Neural crest cell (in vitro differentiated cells): ENCODE measurements at places on chromosomes 16 and 17. TPM values are rescaled to one million over a fixed set of nuclear protein-coding genes. Genes with fewer than 3 reads are reported as not detected.

GRCh38 chr17:61464843-61465180 lies 12.6 kb downstream of the TBX4 start:
- H3K4me1 ChIP-seq = peaks cover 20% of the 10 kb centered on the region
- DNase-seq = no peak
- H3K36me3 ChIP-seq = no peaks in the 10 kb centered on the region
- peak overlapping the region; percentile 23 for H3K4me3 ChIP-seq
- peaks cover 61% of the 10 kb centered on the region for H3K27me3 ChIP-seq

Gene SPATA22
- total RNA-seq = not detected in 2 replicates

DNA sequence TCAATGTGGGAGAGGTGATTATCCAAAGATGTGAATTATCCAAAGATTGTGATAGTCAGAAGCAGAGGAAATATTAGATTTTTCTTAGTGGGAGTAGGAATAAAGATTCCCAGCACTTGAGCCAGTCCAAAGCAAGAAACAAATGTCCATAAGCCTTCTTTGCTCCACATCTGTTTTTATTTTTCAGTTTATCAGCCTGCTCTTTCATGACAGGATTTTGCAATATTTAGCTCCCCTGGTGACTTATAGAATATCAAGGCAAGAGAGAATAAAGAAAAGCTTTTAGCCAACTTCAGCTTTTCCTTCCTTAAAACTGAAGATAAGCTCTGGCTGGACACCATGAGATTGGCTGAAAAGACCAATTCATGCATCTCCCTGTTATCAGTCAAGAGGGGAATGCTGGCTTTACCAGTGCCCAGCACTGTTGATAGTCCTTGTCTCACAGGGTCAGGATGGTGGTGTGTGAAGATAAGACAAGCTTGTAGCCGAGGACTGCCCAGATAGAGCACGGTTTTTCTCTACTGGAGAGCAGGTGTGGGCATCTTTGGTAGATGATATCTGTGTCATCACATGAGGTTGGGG lies 706.5 kb downstream of the KCNJ2 start:
- no peak for DNase-seq
- peaks cover 38% of the 10 kb centered on the region for H3K4me1 ChIP-seq
- H3K27me3 ChIP-seq = no peaks in the 10 kb centered on the region
- no peak overlapping the region for H3K4me3 ChIP-seq

DNA sequence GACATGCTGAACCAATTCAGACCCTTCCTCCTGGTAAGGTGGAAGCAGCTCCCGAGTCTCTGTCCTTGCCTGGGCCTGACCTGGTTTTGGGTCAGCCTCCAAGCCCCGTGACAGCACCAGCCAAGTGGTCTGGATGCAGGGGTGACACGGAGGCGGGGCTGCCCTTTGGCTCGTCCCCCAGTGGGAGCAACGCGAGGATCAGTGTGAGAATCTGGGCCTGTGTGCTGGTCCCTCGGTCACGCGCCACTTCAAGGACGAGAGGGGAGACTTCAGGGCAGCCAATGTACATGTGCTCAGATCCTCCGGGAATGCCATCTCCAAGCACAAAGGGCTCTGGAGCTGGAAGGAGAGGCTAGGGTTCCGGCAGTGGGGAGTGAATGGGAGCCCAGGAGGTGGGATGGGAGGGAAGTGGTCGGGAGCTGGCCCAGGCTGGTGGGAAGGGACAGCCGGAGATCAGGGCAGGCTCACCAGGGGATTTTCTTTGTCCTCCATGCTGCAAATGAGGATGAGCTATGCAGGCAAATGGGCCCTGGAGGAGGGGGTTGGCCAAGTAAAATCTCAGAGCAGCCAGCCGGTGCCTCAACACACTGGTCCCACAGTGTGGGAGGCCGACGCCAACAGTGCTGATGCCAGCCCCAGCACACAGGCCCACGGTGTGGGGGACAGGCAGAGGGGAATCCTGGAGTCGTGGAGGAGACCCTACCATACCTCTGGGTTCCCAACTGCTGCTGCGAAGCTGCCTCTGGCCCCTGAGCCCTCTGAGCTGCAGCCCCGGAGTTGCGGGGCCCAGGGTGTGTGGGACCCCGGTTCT lies 4.2 kb upstream of the NDRG4 start:
- H3K4me1 ChIP-seq = peaks cover 61% of the 10 kb centered on the region
- H3K36me3 ChIP-seq = no peaks in the 10 kb centered on the region
- H3K27ac ChIP-seq = peak overlapping the region; percentile 99

DNA sequence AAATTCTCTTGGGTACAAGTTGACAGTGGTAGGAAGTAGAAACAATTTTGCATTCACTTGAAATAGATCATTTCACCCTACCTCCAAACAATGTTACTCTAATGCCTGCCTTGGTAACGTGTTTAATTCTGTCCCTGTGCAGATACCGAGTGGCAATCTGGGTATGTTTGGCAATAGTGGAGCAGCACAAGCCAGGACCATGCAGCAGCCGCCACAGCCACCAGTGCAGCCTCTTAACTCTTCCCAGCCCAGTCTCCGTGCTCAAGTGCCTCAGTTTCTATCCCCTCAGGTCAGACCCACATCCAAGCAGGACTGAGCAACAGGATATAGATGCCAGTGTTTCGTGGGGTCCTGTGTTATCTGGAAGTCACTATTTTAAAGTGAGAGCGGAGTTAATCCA lies 49.3 kb downstream of the TMC6 start:
- H3K4me1 ChIP-seq = no peaks in the 10 kb centered on the region
- no peak overlapping the region for H3K27ac ChIP-seq
- peaks cover 15% of the 10 kb centered on the region for H3K36me3 ChIP-seq
- DNase-seq = no peak

Gene ITGAX
- not detected in 2 replicates for total RNA-seq

- no peak for DNase-seq
- H3K4me1 ChIP-seq = no peaks in the 10 kb centered on the region
- no peak overlapping the region for H3K27ac ChIP-seq
- peaks cover 3% of the 10 kb centered on the region for H3K36me3 ChIP-seq
These were observed 409.4 kb upstream of the ERCC4 start for GRCh38 chr16:13510425-13511151.

DNA sequence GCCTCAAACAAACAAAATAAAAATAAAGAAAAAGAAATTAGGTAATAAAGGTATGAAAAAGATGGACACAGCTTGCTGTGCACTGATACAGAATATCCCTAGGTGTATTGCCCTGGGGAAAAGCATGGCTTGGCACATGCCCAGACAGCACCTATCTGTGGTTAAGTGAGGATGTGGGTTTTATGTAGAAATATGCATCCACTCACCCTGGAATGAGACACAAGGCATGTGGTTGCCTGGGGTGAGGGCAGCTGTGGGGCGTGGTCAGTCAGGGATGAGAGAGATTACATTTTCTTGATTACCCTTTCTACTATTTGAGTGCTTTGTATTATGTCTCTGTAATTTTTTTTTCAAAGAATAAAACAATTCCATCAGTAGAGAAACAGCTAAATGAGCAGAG lies 6.9 kb downstream of the PLLP start:
- peaks cover 15% of the 10 kb centered on the region for H3K27me3 ChIP-seq
- no peaks in the 10 kb centered on the region for H3K36me3 ChIP-seq
- no peak for DNase-seq
- no peak overlapping the region for H3K27ac ChIP-seq
- H3K4me1 ChIP-seq = peaks cover 4% of the 10 kb centered on the region

DNA sequence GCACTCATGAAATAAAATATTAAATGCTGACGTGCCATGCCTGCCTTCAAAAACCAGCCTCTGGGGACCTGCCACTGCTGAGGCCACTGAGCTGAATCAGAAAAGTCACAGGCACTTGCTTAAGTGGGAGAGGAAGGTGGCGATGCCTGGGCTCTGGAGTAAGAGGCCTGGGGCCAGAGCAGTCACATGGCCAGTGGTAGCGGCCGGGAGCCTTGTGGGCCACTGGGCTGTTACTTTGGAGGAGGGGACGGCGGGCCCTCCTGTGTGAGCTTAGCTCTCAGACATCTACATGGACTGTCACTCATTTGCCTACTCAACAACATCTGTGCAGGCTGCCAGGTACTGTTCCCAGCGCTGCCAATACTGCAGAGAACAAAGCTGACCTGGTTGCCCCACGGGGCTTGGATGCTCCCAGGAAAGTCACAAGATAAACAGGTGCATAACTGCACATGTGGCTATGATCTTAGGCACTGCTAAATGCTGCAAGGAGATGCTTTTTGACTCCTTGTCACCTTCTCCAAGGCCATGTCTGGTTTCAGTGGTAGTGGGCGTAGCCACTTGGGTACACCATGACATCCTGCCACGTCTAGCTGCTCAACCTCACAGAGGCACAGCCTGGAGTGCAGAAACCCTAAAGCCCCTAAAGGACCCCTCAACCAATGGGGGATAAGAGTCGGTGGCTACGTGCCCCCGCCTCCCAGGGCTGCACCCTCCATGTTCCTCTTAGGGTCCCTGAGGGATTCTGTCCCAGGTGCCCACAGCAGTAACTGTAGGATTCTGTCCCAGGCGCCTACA lies 11.6 kb downstream of the COTL1 start:
- H3K4me3 ChIP-seq = no peak overlapping the region
- DNase-seq = no peak
- H3K27me3 ChIP-seq = no peaks in the 10 kb centered on the region

- H3K36me3 ChIP-seq = peaks cover 6% of the 10 kb centered on the region
- no peak overlapping the region for H3K27ac ChIP-seq
- no peak for DNase-seq
- no peaks in the 10 kb centered on the region for H3K4me1 ChIP-seq
These were observed 696.8 kb upstream of the SOX9 start for GRCh38 chr17:71423871-71424546.

DNA sequence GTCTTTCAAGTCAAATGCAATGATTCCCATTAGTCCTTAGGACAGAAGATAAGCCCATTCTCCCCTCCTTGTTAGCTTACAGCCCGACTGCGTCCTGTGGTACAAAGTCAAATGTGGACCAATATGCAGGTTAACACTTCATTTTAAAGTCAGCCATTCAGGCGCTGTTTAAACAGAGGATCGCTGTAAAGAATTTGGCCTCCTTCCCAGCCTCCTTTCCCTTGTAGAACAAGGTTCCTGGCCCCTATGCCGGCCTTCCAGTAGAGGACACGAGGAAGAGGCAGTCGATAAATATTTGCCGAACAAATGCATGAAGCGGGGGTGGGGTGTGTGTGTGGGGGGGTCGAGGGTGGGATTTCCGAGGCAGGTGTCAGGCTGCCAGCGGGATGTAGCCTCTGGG lies 4.3 kb downstream of the SDK2 start:
- H3K27ac ChIP-seq = no peak overlapping the region
- H3K4me3 ChIP-seq = peak overlapping the region; percentile 75
- H3K27me3 ChIP-seq = no peaks in the 10 kb centered on the region
- DNase-seq = no peak
- peaks cover 2% of the 10 kb centered on the region for H3K36me3 ChIP-seq
- H3K4me1 ChIP-seq = peaks cover 57% of the 10 kb centered on the region

Gene CCL3
- not detected in 2 replicates for total RNA-seq

DNA sequence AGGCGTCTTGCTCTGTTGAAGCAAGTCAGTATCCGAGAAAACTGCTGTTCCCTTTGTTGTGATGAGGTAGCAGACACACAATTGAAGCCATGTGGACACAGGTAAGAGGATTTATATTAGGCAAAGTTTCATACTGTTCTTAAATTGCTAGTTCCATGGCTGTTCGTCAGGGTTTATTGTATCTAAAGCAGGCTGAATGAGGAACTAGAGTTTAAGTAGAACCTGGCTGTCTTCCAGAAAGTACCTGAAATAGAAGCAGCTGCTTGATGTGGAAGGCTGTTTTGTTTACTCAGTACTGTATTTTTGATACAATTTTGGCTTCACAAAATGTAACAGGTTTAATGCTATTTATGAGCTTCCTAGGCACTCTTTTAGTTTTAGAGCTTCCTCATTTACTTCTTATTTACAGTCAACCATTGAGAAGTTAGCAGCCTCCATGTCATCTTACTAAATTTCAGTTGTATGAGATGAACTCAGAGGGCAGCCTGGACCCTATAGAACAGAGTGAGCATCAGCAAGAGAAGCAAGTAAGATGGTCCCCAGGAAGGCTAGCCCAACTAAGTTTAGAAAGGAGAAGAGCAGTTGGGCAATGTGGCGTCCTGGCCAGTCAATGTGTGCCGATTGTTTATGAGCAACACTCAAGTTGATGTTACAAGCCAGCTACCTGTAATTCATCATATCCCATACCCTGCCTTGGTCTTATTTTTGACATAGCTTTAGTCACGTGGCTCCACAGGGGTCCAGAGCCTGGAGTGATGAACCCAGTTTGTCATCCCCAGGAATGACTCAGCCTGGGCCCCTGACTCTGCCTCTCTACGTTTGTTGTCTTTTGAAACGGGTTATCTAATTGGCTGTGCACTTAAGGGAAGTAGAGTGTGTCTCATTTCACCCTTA lies 9.7 kb upstream of the ARL2BP start:
- peaks cover 31% of the 10 kb centered on the region for H3K36me3 ChIP-seq
- no peaks in the 10 kb centered on the region for H3K4me1 ChIP-seq
- no peak for DNase-seq
- H3K27me3 ChIP-seq = no peaks in the 10 kb centered on the region

DNA sequence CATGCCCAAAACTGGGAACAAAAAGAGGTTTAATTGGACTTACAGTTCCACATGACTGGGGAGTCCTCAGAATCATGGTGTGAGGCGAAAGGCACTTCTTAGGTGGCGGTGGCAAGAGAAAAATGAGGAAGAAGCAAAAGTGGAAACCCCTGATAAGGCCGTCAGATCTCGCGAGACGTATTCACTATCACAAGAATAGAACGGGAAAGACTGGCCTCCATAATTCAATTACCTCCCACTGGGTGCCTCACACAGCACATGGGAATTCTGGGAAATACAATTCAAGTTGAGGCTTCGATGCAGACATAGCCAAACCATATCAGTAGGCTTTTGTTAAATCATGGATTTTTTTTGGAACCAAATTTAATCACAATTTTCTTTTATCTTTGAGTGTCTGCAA lies 24.4 kb downstream of the RBL2 start:
- H3K4me1 ChIP-seq = no peaks in the 10 kb centered on the region
- DNase-seq = no peak
- H3K4me3 ChIP-seq = no peak overlapping the region
- peaks cover 16% of the 10 kb centered on the region for H3K36me3 ChIP-seq
- H3K27me3 ChIP-seq = no peaks in the 10 kb centered on the region
- H3K27ac ChIP-seq = peak overlapping the region; percentile 53

Gene SNAI3
- total RNA-seq = not detected in 2 replicates

GRCh38 chr17:81930142-81931125 lies 2.9 kb upstream of the MAFG start:
- peak overlapping the region; percentile 77 for H3K4me3 ChIP-seq
- no peak for DNase-seq
- H3K27me3 ChIP-seq = peaks cover 10% of the 10 kb centered on the region
- H3K4me1 ChIP-seq = peaks cover 10% of the 10 kb centered on the region
- no peaks in the 10 kb centered on the region for H3K36me3 ChIP-seq

GRCh38 chr16:69105501-69106361 lies at the start of gene HAS3:
TSS of gene HAS3 (plus strand) at chr16:69105653. CDS start at chr16:69109396, 3,743 bp downstream.
- H3K27me3 ChIP-seq = peaks cover 55% of the 10 kb centered on the region
- peak within 1 kb of the TSS; percentile 96 for H3K4me3 ChIP-seq
- peak; percentile 58 for DNase-seq
- H3K36me3 ChIP-seq = peaks cover 6% of the 10 kb centered on the region
- H3K4me1 ChIP-seq = peaks cover 27% of the 10 kb centered on the region

- no peak overlapping the region for H3K27ac ChIP-seq
- peaks cover 11% of the 10 kb centered on the region for H3K4me1 ChIP-seq
- no peak overlapping the region for H3K4me3 ChIP-seq
- peaks cover 6% of the 10 kb centered on the region for H3K36me3 ChIP-seq
- DNase-seq = no peak
- H3K27me3 ChIP-seq = no peaks in the 10 kb centered on the region
These were observed 17.8 kb downstream of the SNN start for GRCh38 chr16:11685844-11686618.

- no peaks in the 10 kb centered on the region for H3K27me3 ChIP-seq
- no peak within 1 kb of the TSS for H3K4me3 ChIP-seq
- no peaks in the 10 kb centered on the region for H3K36me3 ChIP-seq
- H3K4me1 ChIP-seq = peaks cover 9% of the 10 kb centered on the region
- peak; percentile 32 for DNase-seq
- no peak within 1 kb of the TSS for H3K27ac ChIP-seq
These were observed at the start of gene CBFA2T3 for GRCh38 chr16:88977018-88977811. TSS of gene CBFA2T3 (minus strand) at chr16:88977207. CDS start at chr16:88976807, 400 bp downstream.

Gene MT1A
- total RNA-seq = not detected in 2 replicates
